ENCODE measurements at places on chromosomes 1 and 21.
A peak's percentile ranks its signal among the peaks of the same experiment; 100 is the strongest.

DNA sequence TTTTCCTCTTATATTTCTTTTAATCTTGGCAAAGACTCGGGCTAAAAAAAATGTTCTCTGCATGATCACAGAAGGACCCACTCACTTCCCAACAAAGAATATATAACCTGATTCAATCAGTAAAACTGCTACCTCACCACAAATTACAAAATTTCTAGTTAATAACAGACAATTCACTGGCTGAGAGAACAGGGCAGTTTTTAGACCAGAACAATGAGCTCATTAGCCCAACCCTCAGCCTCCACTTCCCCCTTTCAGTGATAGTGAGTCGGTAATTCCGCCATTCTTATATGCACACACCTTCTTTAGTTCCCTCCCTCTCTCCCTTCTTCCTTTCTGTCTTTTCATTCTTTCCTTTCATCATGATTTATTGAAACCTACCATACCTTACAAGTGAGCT lies 8.9 kb downstream of the SIPA1L2 start:
- DNase-seq, result no peak

GRCh38 chr1:225517697-225518096 lies 89.9 kb upstream of the LBR start:
- peak; percentile 22 for DNase-seq

GRCh38 chr1:77631751-77632150 lies 50.7 kb downstream of the ZZZ3 start:
- no peak for DNase-seq

DNA sequence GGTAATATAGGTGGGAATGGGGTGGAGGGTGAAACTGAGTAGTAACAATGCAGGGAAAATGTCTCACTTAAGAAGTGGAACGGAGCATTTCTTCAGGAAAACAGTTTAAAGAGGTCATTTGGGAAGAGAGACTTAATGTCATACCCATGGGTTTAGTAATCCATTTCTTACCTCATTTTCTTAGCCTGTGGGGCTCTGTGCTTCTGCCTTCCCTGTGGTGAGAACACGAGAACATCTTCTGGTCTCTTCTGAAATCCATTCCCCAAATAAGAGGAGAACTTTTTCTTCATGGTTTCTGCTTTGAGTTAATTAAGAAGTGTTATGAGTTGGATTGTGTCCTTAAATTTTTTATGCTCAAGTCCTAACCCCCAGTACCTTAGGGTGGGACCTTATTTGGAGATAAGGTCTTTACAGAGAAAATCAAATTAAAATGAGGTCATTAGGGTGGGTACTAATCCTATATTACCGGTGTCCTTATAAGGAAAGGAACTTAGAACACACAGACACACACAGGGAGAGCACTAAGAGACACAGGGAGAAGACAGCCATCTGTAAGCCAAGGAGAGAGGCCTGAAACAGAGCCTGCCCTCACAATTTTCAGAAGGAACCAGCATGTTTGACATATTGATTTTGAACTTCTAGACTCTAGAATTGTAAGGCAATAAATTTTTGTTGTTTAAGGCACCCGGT lies 5.4 kb downstream of the CCDC190 start:
- no peak for DNase-seq

- DNase-seq, result no peak
These were observed 38.7 kb upstream of the NEK7 start for GRCh38 chr1:198118134-198118533.

- DNase-seq, result no peak
These were observed 45.2 kb upstream of the RXRG start for GRCh38 chr1:165490175-165490574.

GRCh38 chr1:40633931-40634376 lies 31.5 kb downstream of the RIMS3 start:
- DNase-seq, result peak; percentile 21

DNA sequence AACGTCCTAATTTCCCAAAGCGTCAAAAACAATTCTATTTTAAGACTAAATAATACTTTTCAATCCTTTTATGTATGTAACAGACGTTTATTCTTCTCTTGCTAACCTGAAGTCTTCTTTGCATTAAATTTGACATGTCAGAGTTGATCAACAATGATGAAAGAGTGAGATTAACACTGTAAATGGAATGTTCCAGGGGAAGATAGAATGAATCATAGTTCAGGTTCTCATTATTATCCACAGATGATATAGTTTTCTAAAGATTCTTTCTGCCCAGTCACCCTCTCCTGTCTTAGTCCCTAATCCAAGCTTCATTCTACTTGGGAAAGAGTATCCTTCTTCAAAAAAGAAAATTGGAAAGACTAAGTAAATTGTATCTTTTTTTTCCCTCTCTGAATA lies 38.9 kb downstream of the SDCCAG8 start:
- no peak for DNase-seq

DNA sequence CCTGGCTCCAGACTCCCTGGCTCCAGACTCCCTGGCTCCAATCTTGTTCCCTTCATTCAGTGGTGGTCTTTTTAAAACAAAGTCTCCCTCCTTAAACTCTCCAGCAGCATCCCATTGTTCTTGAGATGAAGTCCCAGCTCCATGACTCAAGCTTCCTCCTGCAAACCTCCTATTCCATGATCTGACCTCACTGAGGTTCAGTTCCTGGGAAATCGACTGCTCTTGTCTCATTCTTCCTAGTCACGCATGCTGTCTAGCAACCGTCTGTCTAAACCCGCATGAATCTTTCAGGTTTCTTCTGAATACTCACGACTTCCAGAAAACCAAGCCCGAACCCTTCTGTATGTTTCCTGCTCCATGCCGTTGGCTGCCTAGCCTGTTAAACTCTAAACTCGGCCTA lies 91.9 kb downstream of the RAVER2 start:
- DNase-seq, result no peak

GRCh38 chr1:194055536-194055935 lies 869.1 kb upstream of the B3GALT2 start:
- no peak for DNase-seq

DNA sequence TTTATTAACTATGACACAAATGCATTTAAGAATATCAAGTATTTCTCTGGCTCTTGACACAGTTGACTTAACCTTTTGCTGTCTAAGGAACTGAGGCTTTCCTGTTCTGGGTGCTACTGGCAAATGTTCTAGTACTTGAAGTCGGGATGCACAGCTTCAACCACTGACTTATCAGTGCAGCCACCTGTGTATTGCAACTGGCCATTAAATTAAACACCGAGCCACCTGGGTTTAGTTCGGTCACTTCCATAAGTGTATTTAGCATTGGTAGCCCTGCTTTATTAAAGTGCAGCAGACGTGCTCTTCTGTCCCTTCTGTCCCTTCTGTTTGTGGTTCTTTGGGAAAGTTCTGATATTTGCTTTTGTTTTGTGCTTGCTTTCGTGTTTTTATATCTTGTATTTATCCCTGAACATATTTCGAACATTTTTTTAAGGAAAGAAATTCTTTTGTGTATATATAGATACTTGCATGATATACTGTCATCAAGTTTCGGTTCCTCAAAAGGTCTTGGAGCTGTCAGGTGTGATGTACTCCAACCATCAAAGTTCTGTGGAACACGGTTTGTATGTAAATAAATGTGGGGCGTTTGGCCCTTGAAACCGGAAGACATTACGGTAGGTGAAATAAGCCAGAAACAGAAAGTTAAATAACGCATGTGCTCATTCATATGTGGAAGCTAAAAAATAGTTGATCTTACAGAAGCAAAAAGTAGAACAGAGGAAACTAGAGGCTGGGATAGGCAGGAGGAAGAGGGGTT lies 297.9 kb upstream of the GREM2 start:
- no peak for DNase-seq

DNA sequence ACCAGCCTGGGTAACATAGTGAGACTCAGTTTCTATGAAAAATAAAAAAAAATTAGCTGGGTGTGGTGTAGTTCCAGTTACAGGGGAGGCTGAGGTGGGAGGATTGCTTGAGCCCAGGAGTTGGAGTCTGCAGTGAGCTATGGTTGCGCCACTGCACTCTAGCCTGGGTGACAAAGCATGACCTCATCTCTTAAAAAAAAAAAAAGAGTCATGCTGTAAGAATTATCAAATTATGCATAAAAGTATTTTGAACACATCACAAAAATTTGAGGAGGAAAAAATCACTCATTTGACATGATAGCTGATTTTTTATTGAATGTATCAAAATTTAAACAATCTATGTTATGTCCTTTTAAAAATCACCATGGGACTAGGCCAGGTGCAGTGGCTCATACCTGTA lies 17.8 kb downstream of the CCDC30 start:
- DNase-seq, result no peak

DNA sequence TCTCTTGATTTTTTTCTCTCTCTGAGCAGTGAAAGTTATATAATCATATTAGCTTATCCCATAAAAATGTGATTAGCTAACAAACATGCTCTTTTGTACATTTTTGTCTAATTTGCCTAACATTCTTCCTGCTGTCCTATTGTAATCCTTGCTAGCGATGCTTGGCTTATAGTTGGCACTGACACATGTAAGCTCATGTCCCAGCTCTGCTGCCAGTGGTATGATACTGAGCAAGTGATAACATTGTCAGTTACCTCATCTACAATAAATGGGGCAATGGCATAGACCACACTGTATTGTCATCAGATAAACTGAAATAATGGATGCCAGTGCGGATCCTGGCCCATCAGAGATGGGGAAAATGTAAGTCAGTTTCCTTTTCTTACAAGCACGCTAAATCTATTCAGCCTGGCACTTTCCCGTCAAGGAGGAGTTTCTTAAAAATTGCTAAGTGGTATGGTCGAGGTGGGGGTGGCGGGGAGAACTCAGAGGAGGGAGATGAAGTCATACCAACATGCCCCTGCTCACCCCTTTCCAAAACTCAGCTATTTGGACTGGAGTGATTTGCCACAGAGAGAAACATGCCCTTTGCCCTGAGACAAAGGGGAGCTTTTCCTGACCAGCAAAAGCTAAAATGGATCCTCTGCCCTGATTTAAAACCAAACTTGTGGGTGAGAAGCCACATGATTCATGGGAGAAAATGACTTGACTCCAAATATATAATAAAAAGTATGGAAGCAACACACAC lies 1.3 kb downstream of the FYB2 start:
- no peak for DNase-seq

GRCh38 chr1:3821004-3821403 lies 24.7 kb upstream of the LRRC47 start:
- DNase-seq, result no peak

- no peak for DNase-seq
These were observed 107.4 kb downstream of the NTPCR start for GRCh38 chr1:233057836-233058235.

- DNase-seq, result no peak
These were observed 29.1 kb upstream of the GFI1 start for GRCh38 chr1:92515796-92516201.

DNA sequence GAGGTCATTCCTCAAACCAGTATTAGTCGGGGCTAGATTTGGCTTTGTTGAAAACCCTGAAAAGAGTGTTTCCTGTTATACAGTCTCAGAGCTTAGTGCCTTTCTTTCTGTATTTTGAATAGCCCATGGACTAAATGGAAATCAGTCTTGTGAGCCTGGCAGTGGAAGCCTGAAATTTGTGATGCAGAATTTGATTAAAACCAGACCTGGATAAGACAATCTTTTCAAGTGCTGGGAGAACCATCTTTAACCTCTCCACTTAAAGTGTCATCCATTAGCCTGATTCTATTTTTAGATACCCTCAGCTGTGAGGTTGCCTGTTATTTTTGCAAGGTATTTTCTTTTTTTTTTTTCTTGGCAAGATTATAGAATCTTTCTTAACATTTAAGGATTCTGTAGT lies 19.5 kb downstream of the ACTN2 start:
- no peak for DNase-seq

DNA sequence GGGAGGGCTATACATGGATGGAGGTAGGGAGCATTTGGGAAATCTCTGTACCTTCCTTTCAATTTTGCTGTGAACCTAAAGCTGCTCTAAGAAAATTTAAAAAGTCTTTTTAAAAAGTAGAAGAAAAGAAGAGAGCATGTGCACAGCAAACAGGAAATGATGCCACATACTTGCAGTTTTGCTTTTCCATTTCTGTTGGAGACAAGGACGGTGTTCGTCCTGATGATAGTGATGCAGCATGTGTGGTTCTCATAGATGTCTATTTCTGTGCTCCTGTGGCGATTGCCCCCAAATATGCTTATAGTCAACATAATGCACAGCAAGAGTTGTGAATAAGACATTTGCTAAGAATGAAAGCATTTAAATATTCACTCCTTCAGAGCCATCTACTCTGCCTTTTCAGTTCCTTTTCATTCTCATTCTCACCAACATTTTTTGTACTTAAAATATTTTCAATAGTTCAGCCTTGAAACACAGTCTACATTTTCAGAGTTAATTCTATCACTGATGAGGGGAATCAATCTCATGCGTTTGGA lies 66.6 kb downstream of the LRRC8C start:
- DNase-seq, result no peak

- DNase-seq, result no peak
These were observed 9.7 kb upstream of the PRDX6 start for GRCh38 chr1:173467426-173467825.

DNA sequence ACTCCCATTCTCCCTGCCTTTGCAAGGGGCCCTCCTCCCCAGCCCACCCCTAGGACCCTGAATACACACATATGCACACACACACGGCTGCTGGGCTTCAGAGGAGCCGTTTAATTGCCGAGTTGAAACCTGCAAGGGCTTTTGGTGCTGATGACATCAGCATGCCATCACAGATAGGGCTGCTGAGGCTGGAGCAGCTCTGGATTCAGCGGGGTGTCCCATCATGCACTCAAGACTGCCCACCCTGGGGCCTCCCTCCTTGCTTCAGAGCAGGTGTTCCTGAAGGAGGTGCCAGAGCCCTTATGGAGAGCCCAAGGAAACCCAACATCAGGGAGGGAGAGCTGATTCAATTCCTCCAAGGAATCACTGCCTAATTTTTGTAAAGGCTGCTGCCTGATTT lies 5.7 kb downstream of the SYT2 start:
- no peak for DNase-seq

DNA sequence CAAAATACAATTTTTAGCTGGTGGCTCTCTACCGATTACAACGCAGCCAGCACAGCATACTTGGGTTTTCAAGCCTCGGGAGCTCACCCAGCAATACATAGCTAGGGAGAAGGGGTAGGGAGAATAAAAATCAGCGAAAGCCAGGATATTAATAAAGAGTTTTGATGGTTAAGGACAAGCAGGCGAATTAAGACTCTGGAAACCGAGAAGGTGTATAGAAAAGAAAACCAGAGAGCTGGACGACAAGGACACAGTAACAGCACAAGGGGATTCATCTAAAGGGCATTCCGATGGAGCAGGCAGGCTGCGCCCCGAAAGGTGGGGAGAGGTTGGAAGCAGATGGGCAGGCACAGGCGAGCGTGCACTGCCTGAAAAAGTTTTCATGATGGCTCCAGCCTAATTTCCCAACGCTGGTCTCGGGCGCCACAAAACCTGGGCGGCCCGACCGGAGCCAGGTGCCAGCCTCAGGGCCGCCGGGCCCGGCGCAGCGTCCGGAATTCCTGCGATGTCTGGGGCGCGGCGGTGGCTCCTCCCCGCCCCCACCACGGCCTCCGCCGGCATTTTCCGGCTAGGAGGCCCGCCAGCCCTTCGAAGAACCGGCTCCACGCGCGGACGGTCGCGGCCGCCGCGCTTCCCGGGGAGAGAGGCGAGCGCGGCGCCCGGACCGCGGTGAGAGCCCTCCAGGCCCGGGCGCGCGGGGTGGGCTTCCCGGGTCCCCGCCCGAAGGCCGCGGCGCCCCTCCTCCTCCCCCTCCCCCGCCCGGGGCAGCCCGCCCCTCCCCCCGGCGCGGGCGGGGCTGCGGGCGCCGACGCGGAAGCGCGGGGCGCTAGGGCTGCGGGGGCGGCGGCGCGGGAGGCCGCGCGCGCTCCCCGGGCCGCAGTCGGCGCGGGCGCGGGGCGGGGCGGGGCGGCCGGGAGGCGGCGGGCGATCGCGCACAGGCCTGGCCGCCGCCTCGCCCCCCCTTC lies 774 bp upstream of the DYRK1A start:
- DNase-seq, result peak; percentile 55

GRCh38 chr1:208107425-208108212 lies 136.6 kb downstream of the PLXNA2 start:
- no peak for DNase-seq

GRCh38 chr1:118183586-118183985 lies 1.4 kb downstream of the SPAG17 start:
- no peak for DNase-seq
